ENCODE measurements at places on chromosomes 7 and 10.

GRCh38 chr10:70435241-70436085, 6.0 kb downstream of the NODAL start:
- DNase-seq = no peak

GRCh38 chr10:11035301-11035991, 17.8 kb downstream of the CELF2 start:
- peak; percentile 90 for DNase-seq

- DNase-seq = no peak
Measured at GRCh38 chr7:137661634-137662033, 185.1 kb downstream of the DGKI start.

- DNase-seq = peak; percentile 37
Measured at GRCh38 chr10:113425541-113425951, 127.3 kb upstream of the HABP2 start.

DNA sequence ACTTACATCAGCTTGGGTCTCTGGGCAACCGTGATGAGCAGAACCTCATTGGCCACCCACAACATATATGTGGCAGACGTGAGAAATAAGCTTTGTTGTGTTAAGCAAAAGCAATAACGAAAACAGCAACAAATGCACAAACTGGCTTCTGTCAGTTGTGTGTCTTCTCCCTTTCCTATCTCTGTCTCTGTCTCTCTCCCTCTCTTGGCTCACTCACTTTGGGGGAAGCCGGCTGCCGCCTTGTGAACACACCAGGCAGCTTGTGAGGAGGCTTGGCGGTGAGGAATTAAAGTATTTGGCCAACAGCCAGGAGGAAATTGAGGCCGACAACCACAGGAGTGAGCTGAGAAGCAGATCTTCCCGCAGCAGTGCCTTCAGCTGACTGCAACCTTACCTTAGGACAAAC, 21.9 kb upstream of the CDCA7L start:
- no peak for DNase-seq

DNA sequence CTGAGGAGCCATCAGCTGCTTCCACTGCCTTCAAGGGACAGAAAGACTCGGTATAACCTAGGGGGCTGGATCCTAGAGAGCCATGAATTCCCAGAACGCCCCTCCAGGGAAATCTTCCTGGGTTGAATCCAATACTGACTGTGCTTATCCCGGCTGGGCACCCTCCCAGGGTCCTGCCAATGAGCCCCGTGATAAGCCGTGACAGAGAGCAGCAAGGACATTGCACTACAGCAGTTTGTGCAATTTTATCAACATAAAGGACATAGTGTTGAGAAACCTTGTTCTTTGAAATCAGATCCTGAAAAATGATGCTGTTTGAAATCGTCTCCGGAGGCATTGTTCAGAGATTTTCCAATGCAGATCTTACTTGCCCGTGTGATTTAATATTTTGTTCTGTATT, 18.8 kb downstream of the AKR1B1 start:
- DNase-seq = no peak

DNA sequence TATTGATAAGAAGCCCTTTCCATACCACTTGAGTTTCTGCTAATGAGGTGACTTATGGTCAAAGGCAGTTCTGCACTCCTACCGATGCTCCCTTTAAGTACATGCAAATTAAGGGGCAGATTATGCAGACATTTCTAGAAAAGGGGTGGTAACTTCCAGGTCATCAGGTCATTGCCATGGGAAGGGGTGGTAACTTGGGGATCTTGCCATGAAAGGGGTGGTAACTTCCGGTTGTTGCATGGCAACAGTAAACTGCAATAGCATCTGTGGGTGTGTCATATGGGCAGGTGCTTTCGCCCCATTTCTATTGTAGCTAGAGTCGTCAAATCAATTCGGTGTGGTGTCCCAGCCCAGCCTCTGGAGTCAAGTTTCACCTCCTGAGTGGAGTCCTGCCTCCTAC, 150.9 kb downstream of the UBE2H start:
- DNase-seq = no peak

DNA sequence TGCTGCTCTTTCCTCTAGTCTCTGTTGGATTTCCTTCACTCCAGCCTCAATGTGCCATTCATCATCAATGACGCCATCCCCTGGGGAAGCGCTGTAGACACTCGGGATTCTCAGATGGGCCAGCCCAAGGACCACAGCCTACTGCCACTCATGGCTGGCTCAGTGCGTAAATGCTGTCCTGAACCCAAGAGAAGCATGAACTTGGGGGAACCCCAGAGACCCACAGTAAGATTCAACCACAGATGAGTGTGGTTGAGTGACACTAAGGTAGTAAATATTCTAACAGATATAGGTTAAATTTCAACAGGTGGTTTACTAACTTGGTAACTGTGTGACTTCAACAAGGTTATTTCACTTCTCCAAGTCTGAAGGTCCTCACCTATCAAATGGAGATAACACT, 304.1 kb downstream of the GRM8 start:
- no peak for DNase-seq

DNA sequence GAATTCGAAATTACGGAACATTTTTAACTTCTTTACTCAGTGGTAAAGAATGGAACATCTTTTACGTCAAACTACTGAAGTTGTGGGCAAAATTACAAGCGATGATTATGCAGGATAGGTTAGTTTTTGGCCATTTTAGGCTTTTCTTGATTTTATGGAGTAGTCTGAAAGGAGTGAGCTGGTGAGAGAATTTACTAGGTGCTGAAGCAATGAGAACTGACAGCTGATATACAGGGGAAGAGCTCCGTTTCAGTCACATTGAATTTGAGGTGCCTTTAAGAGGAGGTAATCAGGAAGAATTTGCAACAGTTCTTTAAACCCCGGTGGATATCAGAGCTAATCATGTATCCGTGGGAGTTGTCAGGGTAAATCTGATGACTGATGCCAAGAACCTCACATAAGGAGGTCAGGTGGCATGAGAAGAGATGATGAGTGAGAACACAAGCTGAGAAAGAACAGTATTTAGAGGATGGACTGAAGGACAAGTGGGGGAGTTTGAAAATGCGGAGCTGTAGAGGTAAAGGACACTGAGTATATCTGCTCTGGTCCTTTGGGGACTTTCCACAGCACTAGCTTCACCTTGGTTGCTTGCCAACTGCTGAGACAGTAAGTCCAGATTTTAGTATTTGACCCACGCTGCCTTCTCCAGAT, 104.3 kb downstream of the AHR start:
- no peak for DNase-seq

DNA sequence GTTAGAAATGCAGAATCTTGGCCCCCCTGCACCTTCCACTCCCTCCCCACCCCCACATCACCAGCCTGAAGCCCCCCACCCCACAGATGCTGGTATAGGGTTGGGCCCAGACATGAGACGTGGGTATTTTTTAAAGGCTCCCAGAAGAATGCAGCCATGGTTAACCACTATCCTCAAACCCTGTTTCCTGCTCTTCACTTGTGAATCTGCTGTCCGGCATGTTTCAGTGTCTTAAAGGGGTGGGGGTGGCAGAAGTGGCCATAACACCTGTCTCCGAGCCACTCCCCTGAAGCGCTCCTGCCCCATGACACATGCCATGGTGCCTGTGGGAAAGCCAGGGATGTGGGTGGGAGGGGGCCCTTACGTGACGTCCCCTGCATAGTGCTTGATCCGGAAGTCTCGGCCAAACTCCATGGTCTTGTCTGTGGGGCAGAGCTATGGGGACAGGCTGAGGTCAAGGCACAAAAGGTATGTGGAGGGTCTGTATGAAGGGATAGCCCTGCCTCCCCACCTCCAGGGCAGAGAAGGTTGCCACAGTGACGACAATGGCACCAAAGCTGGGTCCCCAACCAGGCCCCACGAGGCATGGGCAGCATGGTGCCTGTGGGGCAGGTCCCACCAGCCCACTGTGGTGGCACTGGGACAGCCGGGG, 9.6 kb downstream of the MYO1G start:
- DNase-seq = no peak

DNA sequence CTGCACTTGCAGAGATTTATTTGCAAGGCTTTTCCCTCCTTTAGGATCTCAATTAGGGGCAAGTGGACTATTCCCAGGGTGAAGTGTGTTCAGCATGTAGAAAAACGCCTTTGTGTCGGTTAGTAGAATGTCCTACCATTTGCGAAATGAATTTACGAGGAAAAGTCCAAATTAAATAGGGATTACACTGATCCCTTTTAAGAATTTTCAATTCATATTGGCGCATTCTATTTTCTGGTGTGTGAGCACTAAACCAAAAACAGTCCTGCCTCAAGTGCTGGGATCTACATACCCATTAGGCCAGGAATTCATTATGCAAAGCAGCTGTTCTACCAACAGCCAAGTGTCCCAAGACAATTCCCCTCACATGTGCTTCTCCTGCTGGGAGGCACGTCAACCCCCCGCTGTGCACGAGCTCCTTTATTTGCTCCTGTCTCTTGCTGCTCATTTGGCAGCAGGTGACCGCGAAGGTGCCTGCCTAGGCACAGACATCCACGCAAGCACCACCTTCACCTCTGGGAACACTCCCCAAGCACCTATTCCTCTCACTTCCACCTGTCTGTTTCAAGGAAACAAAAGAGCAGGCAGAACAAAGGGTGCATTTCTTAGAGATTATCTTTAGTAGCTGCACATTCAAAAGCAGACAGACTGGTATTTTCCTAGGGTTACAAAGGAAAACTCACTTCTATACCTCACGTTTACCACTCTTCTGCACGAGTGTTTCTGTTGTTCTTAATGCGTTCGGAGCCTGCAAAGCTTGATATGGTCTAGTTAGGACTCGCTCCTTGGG, 134.6 kb upstream of the FGFR2 start:
- no peak for DNase-seq

- peak; percentile 86 for DNase-seq
Measured at GRCh38 chr10:119199231-119199992, 8.0 kb upstream of the GRK5 start.

- DNase-seq = peak; percentile 11
Measured at GRCh38 chr10:95567903-95568630, 6.9 kb upstream of the SORBS1 start.

- DNase-seq = no peak
Measured at GRCh38 chr7:142897691-142898090, 12.1 kb upstream of the TRPV6 start.

DNA sequence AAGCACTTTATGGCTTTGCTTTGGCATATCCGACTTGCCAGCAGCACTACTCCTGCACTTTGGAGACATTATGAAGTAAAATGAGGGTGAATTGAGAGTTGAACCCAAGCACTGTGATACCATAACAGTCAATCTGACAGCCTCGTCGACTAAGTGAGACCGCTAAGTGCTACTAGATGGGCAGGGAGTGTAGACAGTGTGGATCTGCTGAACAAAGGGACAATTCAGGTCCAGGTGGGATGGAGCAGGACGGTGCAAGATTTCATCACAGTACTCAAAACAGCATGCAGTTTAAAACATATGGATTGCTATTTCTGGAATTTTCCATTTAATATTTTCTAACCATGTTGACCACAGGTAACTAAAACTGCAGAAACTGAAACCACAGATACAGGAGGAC, 20.8 kb upstream of the PRTFDC1 start:
- DNase-seq = no peak

DNA sequence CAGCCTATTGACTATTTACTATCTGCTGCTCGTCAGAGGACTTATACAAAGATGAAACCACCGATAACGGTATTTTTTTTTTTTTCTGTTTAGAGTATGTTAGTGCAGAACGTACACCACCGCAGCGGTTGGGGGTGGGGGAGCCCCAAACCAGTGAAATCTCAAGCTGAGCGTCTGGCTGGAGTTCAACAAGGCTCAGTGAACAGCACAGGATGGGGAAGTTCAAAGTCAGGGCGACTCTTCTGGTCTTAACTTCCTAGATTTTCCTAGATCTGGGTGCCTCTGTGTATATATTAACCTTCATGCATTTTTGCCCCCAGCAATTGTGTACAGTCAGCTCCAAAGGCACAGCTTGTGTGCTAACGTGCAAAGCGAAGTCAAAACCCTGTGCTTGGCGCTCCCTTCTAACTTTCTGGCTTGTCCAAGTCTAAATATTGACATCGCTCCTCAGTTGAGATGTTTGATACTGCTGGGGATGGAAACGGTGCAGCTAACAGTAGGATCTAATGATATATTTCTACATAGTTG, 1.1 kb downstream of the RHOBTB1 start:
- DNase-seq = peak; percentile 25
